ENCODE measurements at places on chromosomes 5 and 9. TPM values are rescaled to one million over a fixed set of nuclear protein-coding genes. Genes with fewer than 3 reads are reported as not detected.

Gene BHMT
- total RNA-seq = not detected

Gene OLFML2A
- total RNA-seq = not detected

Gene NME5
- total RNA-seq = not detected

Gene CDH9
- not detected for total RNA-seq

Gene GRXCR2
- not detected for total RNA-seq

Gene CEL
- 1.8 TPM for total RNA-seq

Gene THBS4
- 0.73 TPM for total RNA-seq

Gene EQTN
- not detected for total RNA-seq

Gene ARHGEF39
- 7.8 TPM for total RNA-seq

Gene PCDHGB4
- total RNA-seq = 0.17 TPM

Gene TMEM215
- total RNA-seq = not detected

Gene NHP2
- 139 TPM for total RNA-seq

Gene PPP2R2B
- 1.3 TPM for total RNA-seq

Gene SHROOM1
- total RNA-seq = 4.2 TPM

Gene AK8
- 0.17 TPM for total RNA-seq

Gene PCDH12
- total RNA-seq = 0.81 TPM

Gene ANKRD18A
- 5.0 TPM for total RNA-seq

Gene IFNA2
- total RNA-seq = not detected

Gene SPATA31E1
- total RNA-seq = not detected

Gene OLFM1
- 5.3 TPM for total RNA-seq

Gene MAMDC4
- total RNA-seq = 26.0 TPM

Gene TRPM6
- not detected for total RNA-seq

Gene ST8SIA4
- 65.1 TPM for total RNA-seq

Gene OBP2B
- not detected for total RNA-seq

Gene TNFSF15
- 3.9 TPM for total RNA-seq

Gene SUSD3
- total RNA-seq = 80.6 TPM

Gene COL27A1
- total RNA-seq = 1.2 TPM

Gene TMEM174
- not detected for total RNA-seq

Gene STING1
- 269 TPM for total RNA-seq

Gene CMBL
- 0.47 TPM for total RNA-seq

Gene STPG3
- total RNA-seq = not detected

Gene SLC6A7
- total RNA-seq = not detected

Gene BOD1
- 19.1 TPM for total RNA-seq

Gene CYSTM1
- 15.2 TPM for total RNA-seq

Gene TIMD4
- 31.5 TPM for total RNA-seq

Gene PAPPA
- not detected for total RNA-seq

Gene CREBRF
- 16.3 TPM for total RNA-seq

Gene ROPN1L
- 3.0 TPM for total RNA-seq

Gene LRRC19
- not detected for total RNA-seq

Gene GARIN3
- total RNA-seq = not detected

Gene BAG1
- total RNA-seq = 58.6 TPM

Gene HABP4
- total RNA-seq = 7.0 TPM

Gene ANKDD1B
- 0.39 TPM for total RNA-seq

Gene DDX4
- 0.83 TPM for total RNA-seq

Gene EXD3
- total RNA-seq = 8.7 TPM

Gene GPR21
- total RNA-seq = 0.32 TPM

Gene EIF4EBP3
- 10.3 TPM for total RNA-seq

Gene PCDHB13
- not detected for total RNA-seq

Gene LMBRD2
- 13.4 TPM for total RNA-seq

Gene ADGRD2
- not detected for total RNA-seq

Gene CCDC112
- 0.66 TPM for total RNA-seq

Gene PALM2AKAP2
- 5.2 TPM for total RNA-seq

All from T-helper 1 cell treated with Interleukin-12 subunit alpha and Interleukin-12 subunit beta and Interleukin-4 antibody, amounts not matched to agents 30 ng/mL and 1 ng/mL, for 36 hours (primary cell).